HEK293T (cell line): ENCODE measurements at places on chromosomes 7 and 10.

DNA sequence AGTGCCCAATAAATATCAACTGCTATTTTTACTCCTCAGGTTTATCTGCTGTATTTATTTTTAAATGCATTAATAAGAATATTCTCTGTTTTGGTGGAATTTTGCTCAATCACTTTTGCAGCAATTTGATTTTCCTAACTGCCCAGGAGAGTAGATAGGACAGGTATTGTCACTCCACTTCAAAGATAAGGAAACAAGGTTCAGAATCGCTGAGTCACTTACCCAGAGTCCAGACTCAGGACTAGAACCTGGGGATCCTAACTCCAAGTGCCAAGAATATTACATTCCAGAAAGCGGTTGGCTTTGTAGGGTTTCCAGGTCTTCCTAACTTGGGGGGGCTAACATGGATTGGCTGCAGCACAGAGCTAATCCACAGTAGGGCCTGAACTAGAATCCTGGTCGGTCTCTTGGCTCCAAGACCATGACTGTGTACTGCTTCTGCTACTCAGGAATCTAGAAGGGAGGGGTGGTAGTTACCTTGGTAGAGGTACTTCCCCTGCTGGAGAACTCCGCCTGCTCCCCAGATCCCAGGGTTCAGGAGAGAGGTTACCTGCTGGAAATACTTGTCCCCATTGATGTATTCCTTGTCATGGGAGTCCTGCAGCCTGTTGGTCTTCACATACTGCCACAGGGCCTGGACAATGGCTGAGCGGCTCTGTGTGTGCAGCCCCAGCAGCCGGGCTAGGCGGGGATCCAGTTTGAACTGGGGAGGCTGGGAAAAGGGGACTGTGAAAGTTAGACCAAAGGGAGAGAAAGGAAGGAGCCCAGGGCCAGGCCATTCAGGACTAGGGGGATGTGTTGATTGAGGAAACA lies 7.3 kb downstream of the SMARCD3 start:
- DNase-seq, result no peak

DNA sequence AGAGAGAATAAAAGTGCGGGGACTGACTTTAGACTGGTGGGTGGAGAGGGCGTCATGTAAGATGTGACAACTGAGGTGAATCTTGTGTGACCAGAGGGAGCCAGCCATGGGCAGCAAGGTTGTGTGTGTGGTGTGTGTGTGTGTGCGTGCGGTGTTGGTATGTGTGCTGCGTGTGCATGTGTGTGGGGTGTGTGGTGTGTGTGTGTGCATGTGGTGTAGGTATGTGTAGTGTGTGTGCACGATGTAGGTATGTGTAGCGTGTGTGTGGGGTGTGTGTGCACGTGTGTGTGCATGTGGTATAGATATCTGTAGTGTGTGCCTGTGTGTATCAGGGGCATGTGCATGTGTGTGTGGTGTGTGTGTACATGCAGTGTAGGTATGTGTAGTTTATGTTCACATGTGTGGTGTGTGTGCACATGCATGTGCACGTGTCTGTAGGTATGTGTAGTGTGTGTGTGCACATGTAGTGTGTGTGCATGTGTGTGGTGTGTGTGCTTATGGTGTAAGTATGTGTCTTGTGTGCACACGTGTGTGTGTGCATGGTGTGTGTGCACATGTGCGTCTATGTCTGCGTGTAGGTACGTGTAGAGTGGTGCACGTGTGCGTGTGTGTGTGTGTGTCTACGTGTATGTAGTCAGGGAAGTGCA lies 312.3 kb upstream of the MKI67 start:
- DNase-seq, result no peak

DNA sequence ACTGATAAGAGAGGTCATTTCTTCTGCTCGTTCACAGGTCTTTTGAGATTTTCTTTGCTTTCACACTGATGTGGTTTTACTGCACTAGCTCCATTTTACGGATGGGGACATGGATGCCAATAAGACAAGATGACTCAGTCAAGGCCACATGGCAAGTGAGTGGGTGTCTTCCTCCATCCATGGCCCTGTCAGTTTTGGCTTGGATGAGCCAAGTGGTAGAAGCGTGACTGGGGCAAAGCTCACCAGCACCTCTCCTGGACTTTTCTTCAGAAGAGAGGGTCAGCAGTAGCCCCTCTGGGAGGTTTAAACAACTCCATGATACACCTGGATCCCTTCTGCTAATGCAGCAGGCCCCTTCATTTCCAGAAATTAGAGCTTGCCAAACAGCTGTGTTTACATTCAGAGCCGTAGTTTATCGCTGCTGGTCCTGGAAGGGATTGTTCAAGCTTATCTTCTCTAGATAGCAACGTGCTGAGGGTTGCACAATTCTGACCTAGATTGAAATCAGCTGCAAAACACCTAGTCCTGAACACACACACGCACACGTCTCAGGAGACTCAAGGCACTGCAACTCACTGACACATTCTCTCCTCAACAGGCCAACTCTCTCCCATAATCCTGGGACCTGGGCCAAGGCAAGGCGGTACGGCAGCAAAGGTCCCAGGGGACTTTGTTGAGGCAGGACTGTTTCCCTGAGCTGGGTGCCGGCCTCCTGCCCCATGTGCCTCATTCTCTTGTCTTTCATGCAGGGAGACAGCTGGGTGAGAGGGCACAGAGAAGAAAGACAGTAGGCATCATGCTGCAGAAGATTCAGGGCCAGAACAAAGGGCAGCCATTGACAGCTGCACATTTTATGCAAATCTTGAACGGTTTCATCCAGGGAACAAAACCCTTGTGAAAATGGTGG lies 14.2 kb upstream of the PDCD4 start:
- DNase-seq, result no peak

- DNase-seq, result no peak
These were observed 2.8 kb upstream of the REPIN1 start for GRCh38 chr7:150365673-150366398.

- no peak for DNase-seq
These were observed 178.0 kb downstream of the RNF216 start for GRCh38 chr7:5603241-5604140.

DNA sequence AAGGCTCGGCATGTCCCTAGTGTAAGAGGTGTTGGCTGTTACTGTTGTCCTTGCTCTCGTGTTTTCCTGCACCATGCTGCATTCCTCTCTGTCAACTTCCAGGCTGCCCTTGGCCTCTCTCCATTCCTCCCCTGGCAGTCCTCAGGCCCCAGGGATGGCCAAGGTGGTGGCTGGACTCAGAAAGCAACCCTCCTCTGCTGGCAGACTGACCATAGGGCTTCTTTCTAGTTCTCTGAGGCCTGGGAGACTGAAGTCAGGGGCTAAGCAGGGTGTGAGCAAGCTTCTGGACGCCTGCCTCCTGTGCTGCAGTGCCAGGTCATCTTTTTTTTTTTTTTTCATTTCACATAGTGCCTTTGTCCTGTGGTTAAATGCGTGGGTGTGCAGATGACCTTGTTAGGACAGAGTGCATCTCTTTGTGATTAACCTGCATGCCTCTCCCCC lies 72.0 kb downstream of the GOLGA7B start:
- DNase-seq, result no peak

DNA sequence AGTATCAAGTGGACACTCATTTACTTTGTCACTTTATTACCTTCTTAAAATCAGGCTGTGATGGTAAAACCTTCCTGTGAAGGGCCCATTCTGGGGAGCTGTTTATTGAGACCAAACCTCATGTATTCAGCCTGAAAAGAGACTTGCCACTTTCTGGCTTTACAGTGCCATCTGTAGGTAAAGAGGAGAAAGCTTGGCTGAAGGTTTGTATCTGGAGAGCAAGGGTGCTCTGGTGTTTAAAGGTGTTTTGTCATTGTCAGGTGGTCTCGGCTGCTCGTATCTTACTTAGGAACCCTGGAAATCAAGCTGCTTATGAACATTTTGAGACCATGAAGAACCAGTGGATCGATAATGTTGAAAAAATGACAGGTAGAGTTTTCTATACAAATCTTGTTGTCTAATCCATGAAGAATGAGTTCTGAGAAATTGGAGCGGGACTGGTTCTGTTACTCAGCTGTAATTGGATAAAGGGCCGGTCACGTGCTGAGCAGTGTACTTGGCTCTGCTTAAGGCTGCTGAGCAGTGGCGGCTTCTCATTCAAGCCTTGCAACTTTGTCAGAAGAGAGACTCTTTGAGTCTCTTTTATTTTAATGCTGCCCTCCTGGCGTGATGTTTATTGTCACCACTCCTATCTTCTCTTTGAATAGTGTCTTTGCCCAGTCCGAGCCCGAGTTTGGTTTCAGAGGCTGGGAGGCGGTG lies 46.9 kb downstream of the AP3M1 start:
- peak; percentile 52 for DNase-seq

DNA sequence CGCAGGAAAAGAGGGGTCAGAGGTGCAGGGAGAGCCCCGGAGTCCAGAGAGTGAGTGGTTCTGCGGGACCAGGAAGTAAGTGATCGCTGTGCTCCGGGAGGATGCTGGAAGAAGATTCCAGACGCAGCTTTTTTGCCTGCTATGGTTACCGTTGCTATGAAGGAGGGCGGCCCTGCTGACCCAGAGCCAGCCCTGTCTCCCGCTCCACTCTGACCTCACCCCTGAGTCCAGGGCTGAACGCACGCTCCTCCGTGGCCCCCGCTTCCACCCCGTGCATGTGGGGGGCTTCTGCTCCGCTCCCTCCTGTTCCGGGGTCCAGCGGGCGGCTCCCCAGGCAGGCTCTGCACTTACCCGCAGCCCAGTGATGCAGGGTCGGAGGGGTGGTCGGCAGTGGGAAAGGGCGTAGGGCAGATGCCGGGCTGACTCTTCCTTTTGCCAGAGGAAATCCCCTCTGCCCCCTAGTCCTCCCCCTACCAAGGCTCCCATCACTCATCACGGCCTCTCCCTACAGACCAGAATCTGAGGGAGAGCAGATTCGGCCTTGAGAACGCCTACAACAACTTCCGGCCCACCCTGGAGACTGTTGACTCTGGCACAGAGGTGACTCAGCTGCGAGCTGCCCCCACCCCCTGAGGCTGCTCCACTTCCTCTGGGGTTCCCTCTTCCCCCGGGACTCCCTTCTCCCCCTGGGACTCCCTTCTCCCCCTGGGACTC lies 2.7 kb upstream of the MUC17 start:
- DNase-seq, result peak; percentile 20

DNA sequence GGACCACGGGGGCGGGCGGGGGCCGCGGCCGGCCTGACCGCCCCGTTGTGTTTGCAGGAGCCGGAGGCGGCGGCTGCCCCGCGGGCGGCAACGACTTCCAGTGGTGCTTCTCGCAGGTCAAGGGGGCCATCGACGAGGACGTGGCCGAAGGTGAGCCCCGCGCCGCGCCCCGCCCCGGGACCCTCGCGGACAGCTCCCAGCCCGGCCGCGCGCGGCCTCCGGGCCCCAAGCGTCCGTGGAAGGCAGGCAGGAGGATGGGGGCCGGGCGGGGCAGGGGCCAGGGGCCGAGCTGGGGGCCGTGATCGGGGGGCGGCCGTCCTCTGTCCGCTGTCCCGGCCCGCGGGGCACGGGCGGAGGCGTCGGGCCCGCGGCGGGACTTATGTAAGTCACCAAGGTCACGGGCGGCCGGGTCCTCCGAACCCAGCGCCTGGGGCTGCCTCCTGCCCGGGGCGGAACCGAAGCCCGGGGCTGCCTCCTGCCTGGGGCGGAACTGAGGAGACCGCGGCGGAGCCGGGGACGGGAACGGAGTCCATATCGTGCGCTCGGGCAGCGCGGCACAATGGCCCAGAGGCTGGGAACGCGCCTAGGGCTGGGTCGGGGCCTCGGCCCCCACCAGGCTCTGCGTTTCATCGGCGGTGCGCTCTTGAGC lies 497 bp downstream of the PPP2R2D start:
- peak; percentile 53 for DNase-seq

- no peak for DNase-seq
These were observed 1321.5 kb downstream of the XPNPEP1 start for GRCh38 chr10:108601851-108602250.

DNA sequence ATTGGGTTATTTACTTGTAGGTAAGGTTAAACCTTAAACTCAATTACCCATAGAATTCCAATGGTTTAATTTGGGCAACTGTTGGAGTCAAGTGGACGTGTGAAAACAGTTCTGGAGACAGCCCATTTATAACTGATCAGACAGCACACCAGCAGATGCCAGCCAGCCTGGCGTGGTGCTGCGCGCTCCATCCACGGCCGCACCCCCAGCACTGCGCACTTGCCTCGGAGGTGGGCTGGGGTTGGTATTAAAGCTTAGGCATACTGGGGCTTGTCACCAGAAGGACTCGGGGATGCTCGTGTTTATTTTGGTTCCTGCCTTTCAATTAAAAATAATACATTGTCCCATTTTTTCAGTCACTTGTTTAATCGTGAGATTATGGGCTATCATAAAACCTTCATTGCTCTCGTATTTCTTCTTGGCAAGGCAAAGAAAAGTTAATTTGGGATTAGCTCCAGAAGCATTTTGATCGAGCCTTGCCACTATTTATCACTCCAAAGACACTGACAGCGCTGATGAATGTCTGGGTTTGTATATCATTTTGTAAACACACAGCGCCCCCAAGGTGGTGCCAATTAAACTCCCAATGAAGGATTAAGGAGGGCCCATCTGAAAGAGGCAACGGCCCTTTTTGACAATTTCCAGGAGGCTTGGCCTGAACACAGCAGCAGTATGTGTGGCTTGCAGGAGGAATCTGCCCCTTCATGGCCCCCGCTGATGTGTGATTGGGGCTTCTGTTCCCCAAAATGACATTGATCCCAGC lies 204.5 kb upstream of the CXCL12 start:
- DNase-seq, result peak; percentile 20

DNA sequence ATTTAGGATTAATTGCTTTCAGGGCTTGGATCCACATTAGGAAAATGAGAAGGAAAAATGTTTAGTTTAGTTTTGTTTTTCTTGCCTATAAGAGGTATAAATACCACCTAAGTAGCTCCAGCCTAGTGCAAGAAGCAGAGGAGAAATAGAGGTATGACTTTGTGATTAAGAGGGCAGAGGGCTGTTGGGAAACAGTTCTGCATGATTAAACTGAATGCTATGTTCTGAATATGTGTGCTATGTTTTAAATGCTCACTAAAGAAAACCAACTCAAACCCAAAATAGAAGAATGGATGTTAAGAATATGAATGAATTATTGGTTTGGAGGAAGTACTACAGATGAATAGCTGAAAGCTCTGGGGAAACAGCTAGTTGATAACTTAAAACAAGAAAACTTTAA lies 7.6 kb downstream of the CALCR start:
- no peak for DNase-seq

DNA sequence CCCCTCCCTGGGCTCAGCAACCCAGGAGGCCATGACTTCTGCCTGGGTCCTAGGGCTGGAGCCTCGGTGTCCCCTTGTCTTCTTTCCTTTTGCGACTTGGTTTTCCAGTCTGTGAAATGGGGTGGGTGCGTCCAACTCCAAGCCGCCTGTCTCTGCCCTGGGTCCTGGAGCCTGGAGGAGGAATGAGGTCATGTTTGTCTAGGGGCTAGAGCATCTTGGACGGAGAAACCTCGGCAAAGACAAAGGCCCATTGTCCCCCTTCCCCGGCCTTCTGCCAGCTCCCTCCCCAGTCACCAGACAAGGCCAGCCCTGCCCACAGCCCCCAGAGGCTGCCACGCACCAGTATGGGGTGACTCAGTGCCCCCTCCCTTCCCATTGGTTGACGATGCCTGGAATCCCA lies 39.8 kb upstream of the ELN start:
- no peak for DNase-seq

DNA sequence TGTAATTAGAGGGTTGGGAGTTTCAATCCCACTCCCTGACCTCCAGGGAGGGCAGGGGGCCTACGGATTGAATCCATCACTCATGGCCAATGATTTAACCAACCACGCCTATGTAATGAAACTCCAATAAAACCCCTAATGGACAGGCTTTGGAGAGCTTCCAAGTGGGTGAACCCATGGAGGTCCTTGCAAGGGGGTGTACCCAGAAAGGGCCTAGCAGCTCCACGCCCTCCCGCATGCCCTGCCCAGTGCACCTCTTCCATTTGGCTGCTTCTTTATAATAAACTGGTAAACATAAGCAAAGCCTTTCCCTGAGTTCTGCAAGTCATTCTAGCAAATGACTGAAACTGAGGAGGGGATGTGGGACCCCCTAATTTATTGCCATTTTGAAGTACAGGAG lies 280.1 kb downstream of the FRMD4A start:
- DNase-seq, result no peak

GRCh38 chr10:543131-543530 lies 146.3 kb downstream of the DIP2C start:
- DNase-seq, result no peak
